ENCODE measurements at places on chromosomes 12 and 14.

- no peak for DNase-seq
These were observed 9.8 kb downstream of the ADCY4 start for GRCh38 chr14:24325041-24325530.

DNA sequence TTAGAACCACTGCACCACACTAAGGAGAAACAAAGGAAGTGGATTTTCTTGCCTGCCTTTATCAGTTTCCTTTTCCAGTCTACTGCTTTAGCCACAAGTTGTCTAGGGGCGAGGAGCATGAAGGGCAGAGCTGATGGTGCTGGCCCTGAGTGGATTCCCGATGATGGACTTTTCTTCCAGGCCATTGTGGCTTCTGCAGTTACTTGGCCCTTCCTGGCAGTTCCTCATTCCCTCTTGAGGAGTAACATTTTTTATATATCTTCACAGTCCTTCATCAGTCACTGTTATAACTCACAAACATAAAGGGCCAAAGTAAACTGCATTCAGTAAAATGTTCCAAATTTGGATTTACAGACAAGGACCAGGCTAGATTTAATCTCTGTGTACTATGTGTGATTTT lies 61.2 kb upstream of the SRSF5 start:
- no peak for DNase-seq

DNA sequence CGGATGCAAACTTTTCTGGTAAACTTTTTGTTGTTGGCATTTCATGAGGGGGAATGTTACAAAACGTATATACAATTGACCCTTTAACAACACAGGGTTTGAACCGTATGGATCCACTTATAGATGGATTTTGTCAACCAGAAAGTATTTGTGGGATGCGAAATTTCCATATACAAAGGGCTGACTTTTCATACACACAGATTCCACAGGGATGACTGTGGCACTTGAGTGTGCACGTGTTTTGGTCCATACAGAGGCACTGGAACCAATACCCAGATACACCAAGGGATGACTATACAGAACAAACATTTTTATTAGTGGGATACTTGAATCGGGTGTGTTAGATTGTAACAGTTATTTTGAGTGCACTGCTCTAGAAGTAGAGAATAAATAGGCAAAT lies 29.8 kb upstream of the CCT2 start:
- DNase-seq = no peak

- DNase-seq = no peak
These were observed 85.0 kb downstream of the PIWIL1 start for GRCh38 chr12:130422676-130423075.

DNA sequence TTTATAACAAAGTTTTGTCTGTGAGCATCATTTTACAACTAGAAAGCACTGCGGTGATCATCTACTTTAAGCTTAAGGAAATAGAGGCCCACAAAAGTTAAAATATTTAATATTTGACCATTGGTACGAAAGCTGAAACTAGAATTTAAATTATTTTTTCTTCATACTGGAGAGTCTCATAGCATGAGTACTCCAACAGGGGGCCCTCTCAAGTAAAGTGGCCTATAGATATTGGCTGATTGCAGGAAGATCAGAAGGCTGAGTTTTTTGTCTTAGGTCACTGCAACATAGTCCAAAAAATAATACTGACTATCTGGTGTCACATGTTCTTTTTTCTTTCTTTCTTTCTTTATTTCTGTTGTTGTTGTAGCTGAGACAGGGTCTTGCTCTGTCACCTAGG lies 75.3 kb upstream of the ZDHHC17 start:
- no peak for DNase-seq

DNA sequence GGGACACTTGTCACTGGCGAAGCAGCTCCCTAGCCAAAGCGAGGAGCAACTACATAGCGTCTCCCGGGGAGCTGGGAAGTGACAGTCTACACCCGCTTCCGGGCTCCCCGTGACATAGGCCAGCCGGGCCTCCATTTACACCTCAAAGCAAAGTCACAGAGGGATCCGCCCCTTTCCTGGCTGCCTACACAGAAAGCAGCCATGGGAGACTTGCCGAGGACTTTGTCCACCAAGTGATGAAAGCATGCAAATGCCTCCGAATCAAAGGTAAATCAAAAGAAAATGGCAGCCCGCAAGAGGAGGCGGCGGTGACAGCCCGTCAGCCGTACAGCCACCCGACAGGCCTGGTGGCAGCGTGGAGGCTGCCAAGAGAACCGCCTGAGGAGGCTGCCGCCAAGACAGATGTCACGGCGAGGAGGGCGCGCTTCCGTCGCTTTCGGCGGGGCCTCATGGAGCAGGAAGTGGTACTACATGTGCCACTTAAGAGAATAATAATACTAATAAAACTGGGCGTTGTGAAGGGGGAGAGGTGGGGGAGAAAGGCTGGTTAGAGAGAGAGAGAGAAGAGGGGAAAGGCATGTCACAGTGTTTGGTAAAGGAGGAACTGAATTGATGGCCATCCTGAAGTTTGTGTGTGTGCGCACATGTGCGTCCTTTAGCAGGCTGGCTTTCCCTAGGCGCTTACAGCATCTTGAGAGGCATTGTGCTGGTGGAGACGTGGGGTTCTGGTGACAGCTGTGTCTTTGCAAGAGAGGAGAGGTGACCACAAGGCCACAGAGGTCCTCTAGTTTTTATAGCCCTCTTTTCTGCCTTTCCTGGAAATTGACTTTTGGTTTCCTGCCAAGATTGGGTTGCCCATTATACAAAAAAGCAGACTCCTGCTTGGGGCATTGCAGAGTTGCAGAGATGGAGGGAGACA lies 661.7 kb downstream of the VRK1 start:
- peak; percentile 66 for DNase-seq

DNA sequence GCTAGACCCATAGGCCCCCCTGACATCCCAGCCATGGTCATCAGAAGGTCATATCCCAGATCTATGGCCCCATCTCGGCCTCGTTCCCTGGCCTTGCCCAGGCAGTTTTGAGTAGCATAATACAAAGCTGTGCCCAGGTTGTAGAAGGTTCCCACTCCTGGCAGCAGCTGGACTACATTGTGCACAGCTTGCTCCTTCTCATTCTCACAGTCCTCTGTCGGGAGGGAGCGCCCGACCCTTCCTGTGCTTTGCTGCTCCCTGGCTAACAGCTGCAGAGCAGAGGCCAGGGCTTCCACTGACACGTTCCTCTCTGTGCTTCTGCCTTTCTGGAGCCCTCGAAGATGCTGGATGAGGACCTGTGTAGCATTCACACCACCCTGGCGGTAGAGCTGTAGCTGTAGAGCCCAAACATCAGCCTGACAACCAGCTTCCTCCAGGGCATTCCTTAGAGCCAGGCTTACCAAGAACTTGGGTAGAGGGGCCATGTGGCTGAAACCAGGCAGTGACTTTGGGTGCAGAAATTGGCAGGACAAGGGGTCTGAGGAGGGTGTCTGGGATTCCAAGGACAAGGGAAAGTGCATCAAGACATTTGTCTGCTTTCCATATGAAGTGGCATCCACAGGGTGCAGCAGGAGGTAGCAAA lies 1.0 kb downstream of the APOF start:
- DNase-seq = no peak

DNA sequence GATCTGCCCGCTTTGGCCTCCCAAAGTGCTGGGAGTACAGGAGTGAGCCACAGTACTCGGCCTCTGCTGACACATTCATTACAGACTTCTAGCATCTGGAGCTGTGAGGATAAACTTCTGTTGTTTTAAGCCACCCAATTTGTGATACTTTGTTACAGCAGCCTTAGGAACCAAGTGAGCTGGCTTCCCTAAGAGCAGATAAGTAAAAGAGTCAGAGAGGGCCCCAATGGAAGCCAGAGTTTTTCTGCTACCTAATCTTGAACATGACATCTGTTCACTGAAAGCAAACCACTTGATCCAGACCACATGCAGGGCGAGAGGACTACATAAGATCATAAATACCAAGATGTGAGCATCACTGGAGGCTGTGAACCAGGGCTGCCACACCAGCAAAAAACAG lies 3.7 kb upstream of the MAPKAPK5 start:
- no peak for DNase-seq

- no peak for DNase-seq
These were observed 9.2 kb upstream of the PLEKHD1 start for GRCh38 chr14:69475194-69475818.

DNA sequence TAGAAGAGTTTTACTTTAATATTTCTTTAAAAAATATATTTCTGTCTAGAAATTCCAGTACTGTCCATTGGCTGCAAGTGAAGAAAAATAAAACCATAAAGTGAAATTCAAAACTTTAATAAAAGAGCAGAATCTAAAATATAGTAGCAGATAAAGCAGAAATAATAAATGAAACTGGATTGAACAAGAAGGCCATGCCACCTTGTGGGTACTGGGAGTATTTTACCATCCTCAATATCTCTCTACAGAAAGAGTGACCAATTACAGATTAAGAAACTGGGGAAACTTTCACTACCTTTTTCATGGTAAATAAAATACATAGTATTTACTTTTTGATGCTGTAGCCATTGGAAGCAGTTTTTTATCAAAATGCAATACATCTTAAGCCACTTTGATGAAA lies 220.5 kb downstream of the BCAT1 start:
- DNase-seq = no peak

GRCh38 chr14:67435603-67436002 lies 23.6 kb upstream of the PLEK2 start:
- DNase-seq = no peak

- no peak for DNase-seq
These were observed 5.1 kb downstream of the CLMN start for GRCh38 chr14:95314609-95315008.

DNA sequence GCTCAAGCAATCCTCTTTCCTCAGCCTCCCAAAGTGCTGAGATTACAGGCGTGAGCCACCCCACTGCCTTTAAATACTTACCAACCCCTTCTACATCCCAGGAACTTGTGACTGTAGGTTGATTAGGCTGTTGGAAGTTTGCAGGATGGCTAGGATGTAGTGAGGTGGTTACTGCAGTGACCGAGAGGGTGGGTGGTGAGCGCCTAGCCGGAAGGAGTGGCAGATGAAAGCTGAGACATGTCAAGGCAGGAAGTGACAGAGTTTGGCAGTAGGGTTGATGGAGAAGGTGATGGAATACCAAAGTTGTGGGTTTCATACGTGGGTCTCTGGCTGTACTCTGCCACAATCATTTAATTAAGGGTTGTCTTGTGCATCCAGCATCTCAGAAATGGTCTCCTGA lies 13.5 kb downstream of the B4GALNT3 start:
- no peak for DNase-seq

DNA sequence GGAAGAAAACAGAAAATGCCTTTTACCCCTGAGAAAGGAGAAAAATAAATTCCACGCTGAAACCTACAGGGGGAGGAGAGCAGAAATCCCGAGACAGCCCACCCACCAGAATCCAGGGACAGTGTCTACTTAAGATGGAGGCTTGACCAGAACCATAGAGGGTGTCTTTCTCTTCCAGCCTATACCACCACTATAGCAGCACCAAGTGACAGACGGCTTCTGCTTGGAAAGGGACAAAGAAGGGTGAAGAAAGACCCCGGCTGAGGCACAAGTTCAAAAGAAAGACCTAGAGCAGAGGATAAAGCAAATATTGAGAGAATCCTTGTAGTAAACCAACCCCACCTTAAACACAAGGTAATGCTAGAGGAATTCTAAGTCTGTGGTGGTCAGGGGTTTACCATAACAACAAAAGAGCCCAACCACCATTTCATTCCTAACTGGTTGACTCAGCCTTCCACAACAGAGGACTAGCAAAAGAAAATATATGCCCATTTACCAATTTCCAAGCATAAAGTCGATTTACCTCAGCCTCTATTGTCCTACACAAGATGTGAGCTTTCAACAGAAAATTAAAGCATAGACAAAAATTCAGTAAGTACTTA lies 105.3 kb upstream of the FOXG1 start:
- no peak for DNase-seq

All from stimulated activated CD8-positive, alpha-beta memory T cell treated with anti-CD3 and anti-CD28 coated beads, Interleukin-12 subunit alpha, Interleukin-12 subunit beta, amount 100 ng/mL, for 1 hour (primary cell).